ENCODE measurements at places on chromosomes 5 and 9. TPM values are rescaled to one million over a fixed set of nuclear protein-coding genes. Genes with fewer than 3 reads are reported as not detected.

GRCh38 chr9:117081641-117082317, 333.1 kb downstream of the ASTN2 start:
- no peaks in the 10 kb centered on the region for H3K27me3 ChIP-seq
- DNase-seq, result no peak
- no peaks in the 10 kb centered on the region for H3K4me1 ChIP-seq
- H3K36me3 ChIP-seq, result no peaks in the 10 kb centered on the region
- H3K4me3 ChIP-seq, result no peak overlapping the region

DNA sequence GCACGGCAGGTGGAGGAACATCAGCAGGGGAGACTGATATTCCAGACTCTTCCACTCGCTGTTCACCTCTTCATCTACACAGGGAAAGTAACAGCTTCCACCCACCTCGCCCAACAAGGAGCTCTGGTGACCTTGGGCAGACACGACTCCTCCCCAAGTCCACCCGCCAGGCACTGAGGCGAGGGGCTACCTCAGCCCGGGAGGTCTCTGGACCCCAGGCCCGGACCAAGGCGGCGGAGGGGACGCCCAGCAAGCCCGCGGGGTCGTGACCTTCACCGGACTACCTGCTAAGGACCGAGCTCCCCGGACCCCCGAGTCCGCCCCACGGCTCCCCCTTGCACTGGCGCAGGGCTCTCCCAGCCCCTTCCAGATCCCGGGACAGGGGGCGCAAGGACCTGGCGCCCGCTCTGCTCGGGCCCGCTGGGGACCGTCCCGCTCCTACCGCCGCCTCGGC, 70.2 kb upstream of the LPCAT1 start:
- H3K4me1 ChIP-seq, result peaks cover 4% of the 10 kb centered on the region
- H3K36me3 ChIP-seq, result no peaks in the 10 kb centered on the region
- H3K27me3 ChIP-seq, result no peaks in the 10 kb centered on the region
- peak overlapping the region; percentile 56 for H3K4me3 ChIP-seq
- peak; percentile 29 for DNase-seq

- DNase-seq, result peak; percentile 13
- no peaks in the 10 kb centered on the region for H3K27me3 ChIP-seq
- H3K27ac ChIP-seq, result no peak overlapping the region
Observed at GRCh38 chr9:93645149-93645889, 68.9 kb downstream of the PHF2 start.

Gene CAMK2A
- total RNA-seq, result 1.3 TPM

DNA sequence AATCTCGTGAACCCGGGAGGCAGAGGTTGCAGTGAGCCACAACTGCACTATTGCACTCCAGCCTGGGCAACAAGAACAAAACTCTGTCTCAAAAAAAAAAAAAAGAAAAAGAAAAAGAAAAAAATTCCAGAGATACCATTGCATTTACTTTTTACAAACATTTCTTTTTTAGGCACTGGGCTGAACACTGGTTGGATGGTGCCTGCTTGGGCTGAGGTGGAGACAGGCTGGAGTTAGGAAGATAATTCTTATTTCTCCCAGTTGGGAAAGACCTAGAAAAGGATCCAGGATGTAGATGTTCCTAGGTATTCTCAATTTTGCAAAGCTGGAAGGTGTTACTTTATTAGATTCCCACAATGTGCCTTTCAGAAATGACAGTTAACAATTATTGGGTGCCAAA, 49.9 kb upstream of the JMY start:
- H3K27me3 ChIP-seq, result no peaks in the 10 kb centered on the region
- H3K36me3 ChIP-seq, result no peaks in the 10 kb centered on the region
- no peak for DNase-seq
- H3K27ac ChIP-seq, result no peak overlapping the region

Gene PCDHA3
- total RNA-seq, result 1.1 TPM

Gene DRD1
- 0.15 TPM for total RNA-seq

DNA sequence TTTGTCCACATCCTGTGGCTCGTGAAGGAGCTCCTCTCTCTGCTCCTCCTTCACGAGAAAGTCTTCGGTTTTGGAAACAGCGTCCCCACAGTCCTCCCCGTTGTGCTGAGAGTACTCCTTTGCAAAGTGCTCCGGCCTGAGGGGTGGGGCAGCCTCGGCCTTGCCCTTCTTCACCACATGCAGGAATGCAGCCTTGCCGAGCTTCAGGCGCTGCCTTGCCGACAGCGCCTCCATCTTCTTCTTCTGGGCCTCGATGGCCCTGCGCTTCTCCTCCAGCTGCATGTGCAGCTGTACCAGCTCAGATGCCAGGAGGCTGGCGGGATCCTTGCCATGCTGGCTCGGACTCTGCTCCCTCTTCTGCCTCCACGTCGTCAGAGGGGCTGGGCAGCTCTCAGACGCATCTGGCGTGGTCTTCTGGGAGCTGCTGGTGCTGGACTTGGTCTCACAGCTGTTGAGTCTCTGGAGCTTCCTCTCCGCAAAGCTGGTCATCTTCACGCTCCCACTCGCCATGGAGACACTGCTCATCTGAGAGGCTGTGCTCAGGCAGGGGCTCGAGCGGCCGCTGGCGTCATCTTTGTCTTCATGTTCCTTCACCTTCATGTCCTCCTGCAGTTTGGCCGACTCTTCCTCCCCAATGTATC, 85.5 kb downstream of the CAMSAP1 start:
- no peak overlapping the region for H3K27ac ChIP-seq
- H3K36me3 ChIP-seq, result no peaks in the 10 kb centered on the region
- no peak for DNase-seq
- H3K27me3 ChIP-seq, result no peaks in the 10 kb centered on the region

All from ovary (tissue), 10 donors.